ENCODE measurements at places on chromosomes 2 and 18. TPM values are rescaled to one million over a fixed set of nuclear protein-coding genes. Genes with fewer than 3 reads are reported as not detected.

TGOLN2 gene
- 86.7 TPM for polyA plus RNA-seq

GAL3ST2 gene
- polyA plus RNA-seq: not detected

DSG4 gene
- polyA plus RNA-seq: not detected

DBI gene
- polyA plus RNA-seq: 298 TPM

CD207 gene
- polyA plus RNA-seq: not detected

PSMA8 gene
- 4.1 TPM for polyA plus RNA-seq

HRH4 gene
- polyA plus RNA-seq: not detected

OTOF gene
- polyA plus RNA-seq: not detected

WDR75 gene
- 11.0 TPM for polyA plus RNA-seq

SCN9A gene
- polyA plus RNA-seq: not detected

MC5R gene
- not detected for polyA plus RNA-seq

FAM161A gene
- polyA plus RNA-seq: 1.4 TPM

SERPINB11 gene
- not detected for polyA plus RNA-seq

CDCA7 gene
- polyA plus RNA-seq: 4.3 TPM

ZBTB7C gene
- polyA plus RNA-seq: not detected

SLC8A1 gene
- polyA plus RNA-seq: not detected

PPIG gene
- polyA plus RNA-seq: 92.5 TPM

CGREF1 gene
- polyA plus RNA-seq: not detected

PTPRM gene
- polyA plus RNA-seq: 0.61 TPM

RAD51AP2 gene
- not detected for polyA plus RNA-seq

SESTD1 gene
- polyA plus RNA-seq: 23.6 TPM

Measured in IgD-negative memory B cell (primary cell).